ENCODE measurements at places on chromosomes 16 and 17.

DNA sequence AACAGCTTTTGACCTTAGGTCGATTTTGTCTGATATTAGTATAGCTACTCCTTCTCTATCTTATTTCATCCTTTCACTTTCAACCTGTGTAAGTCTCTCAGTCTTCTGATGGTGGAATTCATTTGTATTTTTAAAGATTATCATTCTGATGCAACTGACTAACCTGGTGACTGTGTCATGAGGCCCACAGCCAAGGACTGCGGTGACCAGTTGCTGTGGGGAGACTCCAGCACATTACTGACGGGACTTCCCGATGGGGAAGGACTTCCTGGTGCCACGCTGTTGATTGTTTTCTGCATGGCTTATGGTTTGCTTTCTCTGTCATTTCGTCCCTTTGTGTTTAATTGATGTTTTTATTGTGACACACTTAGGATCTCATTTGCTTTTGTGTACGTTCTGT lies 34.2 kb downstream of the RMI2 start:
- no peak for DNase-seq

- DNase-seq = no peak
These were observed 302.7 kb downstream of the MAF start for GRCh38 chr16:79297805-79298204.

GRCh38 chr17:80195141-80195540 lies 25.0 kb downstream of the SGSH start:
- DNase-seq = no peak

GRCh38 chr16:56328276-56329022 lies 96.9 kb downstream of the AMFR start:
- DNase-seq = no peak

GRCh38 chr16:87086575-87086974 lies 230.6 kb downstream of the C16orf95 start:
- DNase-seq = no peak

DNA sequence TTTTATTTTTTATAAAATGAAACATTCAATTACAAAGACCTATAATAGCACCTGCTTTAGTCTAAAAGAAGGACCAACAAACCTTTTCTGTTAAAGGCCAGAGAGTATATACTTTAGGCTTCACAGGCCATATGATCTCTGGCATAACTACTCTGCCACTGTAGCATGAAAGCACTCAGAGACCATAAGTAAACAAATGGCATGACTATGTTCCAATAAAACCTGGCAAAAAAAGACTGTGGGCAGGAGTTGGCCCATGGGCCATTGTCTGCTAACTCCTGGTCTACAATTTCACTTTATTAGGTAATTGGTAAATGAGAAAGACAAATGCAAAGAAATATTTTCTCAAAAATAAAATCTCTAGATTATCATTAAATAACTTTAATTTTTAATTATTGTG lies 14.9 kb downstream of the CEP112 start:
- no peak for DNase-seq

- no peak for DNase-seq
These were observed 143.0 kb upstream of the NOL11 start for GRCh38 chr17:67574658-67575293.

GRCh38 chr17:49067163-49067562 lies 65.4 kb upstream of the B4GALNT2 start:
- DNase-seq = no peak

GRCh38 chr16:24204150-24204665 lies 51.9 kb upstream of the CACNG3 start:
- DNase-seq = no peak

DNA sequence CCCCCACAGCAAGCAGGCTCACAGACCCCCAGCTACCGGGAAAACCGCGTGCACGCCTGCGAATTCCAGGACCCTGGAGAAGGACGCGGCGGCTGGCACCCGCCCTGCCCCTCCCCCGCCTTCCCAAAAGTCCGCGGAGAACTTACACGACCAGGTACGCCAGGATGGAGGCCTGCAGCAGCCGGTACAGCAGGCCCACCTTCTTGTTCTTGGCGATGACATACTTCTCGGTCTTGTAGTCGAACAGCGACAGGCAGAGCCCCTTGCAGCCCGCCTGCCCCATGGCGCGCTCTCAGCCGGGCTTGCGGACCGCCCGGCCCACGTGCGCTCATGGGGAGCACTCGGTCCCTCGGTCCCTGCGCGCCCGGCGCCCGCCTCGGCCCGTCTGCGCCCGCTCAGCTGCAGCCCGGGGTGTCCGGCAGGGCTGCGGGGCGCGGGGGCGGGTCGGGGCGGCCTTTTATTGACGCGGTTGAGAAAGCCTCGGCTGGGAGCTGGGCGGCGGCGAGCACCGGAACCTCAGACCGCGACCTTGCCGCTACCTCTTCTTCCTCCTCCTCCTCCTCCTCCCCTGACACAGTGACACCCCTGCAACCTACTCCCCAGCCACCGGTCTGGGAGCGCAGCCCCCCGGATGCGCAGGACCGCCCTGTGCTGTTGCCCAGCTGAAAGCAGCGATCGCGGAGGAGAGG lies at the start of gene P2RX5:
Gene P2RX5 (minus strand): TSS at position 433 of the 689 bp plus-strand sequence. CDS start 150 bp downstream, at position 283.
- DNase-seq = no peak

- no peak for DNase-seq
These were observed 14.2 kb downstream of the MYO18A start for GRCh38 chr17:29165800-29166506.

GRCh38 chr16:30096105-30096861 lies at the start of gene YPEL3:
TSS of gene YPEL3 (minus strand) at chr16:30096213. CDS start at chr16:30095482, 731 bp downstream.
- DNase-seq = peak; percentile 92

DNA sequence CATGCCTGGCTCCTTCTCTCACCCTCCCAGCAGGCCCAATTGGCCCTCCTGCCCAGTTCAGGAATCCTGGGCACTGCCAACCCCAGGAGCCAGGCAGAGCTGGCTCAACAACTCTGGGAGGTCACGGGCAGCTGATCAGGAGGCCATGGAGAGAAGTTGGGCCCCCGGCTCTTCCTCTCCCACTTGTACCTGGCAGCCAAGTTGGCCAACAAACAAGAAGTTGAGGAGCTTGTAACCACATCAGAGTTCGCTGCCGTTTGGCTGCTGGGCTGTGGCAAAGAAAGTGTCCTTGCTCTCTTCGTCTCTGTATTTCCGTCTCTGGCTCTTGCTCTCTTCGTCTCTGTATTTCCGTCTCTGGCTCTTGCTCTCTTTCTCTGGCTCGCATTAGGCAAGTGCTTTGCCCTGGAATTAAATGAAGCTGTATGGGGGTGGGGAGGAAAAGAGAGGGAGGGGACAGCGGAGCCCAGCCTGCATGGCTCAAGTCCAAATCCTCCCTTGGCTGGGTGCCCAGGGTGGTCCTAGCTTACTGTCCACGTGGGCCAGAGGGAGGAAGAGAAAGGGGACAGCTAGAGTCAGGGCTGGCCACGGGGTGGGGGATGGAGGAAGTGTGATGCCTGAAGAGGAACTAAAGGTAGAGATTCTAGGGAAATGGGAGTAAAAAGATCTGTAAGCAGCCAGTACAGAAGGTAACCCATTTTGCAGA lies 7.8 kb upstream of the TMEM132E start:
- DNase-seq = peak; percentile 30

DNA sequence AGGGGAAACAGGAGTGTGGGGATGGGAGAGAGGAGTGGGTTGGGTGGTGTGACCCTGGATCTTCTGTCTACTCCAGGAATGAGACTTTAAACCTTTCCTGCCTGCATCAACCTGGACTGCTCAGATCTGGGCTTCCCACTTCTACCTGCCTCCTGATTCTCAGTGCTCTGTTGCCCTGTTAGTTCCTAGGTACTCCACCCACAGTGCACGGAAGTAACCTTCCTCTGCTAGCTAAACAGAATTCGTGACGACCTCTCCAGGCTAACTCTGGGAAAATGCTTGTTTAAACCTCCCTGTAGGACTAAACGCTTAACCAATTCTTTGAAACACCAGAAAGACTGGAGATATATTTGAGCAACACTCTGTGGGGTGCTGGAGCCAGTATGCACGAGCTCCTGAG lies 83.4 kb upstream of the CLEC3A start:
- no peak for DNase-seq

GRCh38 chr16:66510711-66511601 lies 39.0 kb downstream of the TK2 start:
- no peak for DNase-seq

DNA sequence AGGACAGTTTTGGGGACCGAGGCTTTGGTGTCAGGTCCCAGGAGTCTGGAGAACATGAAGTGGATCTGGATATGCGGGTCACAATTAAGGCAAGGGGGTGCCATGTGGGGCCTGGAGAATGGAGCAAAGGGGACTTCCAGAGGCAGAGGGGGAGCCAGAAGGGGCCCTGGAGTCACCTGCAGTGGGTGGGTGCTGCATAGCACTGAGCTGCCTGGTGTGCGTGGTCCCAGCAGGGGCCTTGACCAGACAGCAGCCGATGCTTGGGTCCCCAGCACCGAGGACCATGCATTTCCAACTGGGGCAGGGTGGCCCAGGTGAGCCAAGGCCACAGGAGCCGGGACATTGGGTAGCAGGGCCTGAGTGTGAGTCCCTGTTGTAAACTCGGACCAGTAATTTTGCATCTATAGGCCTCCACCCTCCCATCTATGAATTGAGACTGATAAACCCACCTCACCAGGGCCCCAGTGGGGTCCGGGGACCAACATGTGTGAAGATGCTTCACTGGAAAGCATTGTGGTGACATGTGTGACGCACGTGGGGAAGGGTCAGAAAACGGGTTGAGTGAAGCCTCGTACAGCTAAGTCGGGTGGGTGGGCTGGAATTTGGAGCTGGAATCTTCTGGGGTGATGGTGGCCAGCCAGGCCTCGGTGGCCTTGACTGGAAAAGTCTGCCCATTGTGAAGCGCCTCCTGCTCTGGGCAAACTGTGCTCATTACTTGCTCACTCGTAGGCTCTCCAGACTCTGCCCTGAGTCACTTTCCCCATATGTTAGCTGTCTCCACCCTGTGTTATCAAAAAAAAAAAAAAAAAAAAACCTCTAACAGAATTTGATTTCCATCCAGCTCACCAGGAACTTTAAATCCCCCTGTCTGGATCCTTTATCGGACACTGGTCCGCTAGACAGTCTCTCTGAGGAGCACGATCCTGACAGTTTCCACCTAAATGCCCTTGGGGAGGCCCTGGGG lies 90.5 kb upstream of the ZNF469 start:
- no peak for DNase-seq

GRCh38 chr17:1966274-1967086 lies 58.7 kb downstream of the RTN4RL1 start:
- no peak for DNase-seq

DNA sequence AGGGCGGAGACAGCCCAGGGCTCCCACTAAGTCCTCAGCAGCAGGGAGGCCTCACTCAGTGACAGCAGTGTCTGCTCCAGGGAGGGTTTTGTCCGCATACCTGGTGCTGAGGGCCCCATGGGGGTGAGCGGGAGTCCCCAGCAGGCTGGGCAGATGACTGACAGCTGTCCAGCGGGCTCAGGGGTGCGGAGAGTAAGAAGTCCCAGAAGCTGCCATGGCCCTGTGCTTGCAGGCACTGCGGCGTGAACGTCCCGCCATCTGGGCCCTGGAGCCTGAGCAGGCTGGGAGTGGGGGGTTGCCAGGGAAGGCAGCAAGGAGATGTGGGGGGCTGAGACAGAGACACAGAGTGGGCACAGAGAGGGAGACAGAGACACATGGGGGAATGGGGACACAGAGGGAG lies 20.1 kb downstream of the CACNA1G start:
- DNase-seq = no peak

DNA sequence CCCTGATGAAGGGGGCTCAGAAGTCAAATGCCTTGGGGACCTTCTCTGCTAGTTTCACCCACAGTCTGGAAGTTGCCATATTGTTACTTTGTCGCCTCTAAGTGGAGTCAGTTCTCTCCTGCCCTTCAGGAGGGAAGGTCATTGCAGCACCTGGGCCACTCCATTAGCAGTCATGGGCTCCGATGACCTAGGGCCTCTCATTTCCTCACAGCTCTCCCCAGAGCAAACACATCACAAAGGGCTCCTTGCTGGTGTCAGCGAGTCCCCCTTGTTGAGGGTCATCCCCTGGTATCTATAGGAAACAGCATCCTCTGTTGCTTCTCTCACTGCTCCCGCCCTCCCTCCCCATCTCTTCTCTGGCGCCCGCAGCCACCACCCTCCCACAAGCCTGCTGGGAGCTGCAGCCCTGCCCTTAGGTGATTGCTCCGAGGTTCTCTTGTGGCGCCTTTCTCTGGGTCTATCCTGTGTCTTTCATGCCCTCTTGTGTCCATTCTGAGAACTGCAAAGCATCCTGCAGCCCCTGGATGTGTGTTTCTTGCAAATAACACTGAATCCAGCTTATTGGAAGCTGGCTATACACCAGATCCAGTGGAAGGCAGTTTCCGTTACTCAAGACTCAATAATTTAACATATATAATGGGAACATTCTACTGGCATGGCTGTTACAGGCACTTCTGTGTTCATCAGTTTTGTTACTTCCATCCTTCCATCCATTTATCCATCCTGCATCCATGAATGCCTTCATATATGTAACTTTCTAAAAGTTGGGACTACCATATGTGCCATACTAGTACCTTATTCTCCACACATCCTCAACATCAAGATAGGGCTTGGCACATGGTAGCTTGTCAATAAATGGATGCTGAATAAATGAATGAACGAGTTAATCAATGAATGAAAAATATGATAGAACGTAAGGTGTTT lies 21.2 kb downstream of the PDILT start:
- peak; percentile 15 for DNase-seq

DNA sequence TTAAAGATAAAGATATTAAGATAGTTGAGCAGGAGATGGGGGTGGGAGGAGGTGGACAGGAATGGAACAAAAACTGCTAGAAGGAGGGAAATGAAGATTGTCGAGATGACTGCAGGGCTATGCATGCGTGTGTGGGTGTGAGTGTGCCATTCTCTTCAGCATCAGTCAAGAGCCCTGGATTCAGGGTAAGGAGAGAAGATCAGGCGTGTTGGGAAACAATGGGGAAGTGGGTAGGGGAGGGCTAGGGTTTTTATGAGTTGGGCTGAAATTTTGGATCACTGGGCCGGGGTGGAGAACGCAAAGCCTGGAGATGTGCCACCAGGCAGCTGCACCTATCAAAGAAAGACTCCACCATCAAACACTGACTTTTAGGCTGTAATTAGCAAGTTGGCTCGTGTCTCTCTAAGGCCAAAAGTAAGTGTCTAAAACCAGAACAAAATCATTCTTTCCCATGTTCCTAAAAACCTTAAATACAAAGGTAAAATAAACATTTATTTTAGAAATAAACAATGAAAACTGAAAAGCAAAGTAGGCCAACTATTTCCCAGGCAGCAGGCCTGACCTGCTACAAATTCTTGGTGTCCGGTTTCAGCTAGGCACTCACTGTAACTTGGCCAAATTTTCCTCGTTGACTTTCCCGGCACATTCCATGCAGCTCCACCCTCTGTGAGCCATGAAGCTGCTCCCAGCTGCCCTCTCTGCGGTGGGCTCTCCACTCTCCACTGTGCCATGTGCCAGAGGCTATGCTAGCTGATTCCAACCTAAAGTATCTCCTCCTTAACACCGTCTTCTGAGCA lies 4.2 kb downstream of the CDRT4 start:
- DNase-seq = no peak

Measured in amygdala (tissue), 56 donors.